ENCODE measurements at places on chromosomes 13 and 19. TPM values are rescaled to one million over a fixed set of nuclear protein-coding genes. Genes with fewer than 3 reads are reported as not detected.

MEF2B gene
- total RNA-seq, result 1.7 TPM

USHBP1 gene
- total RNA-seq, result not detected

GRCh38 chr19:29662604-29663404 is 2.5 kb upstream of the PLEKHF1 start:
- DNase-seq, result no peak
- no peak overlapping the region for H3K27ac ChIP-seq
- H3K36me3 ChIP-seq, result no peaks in the 10 kb centered on the region
- no peak overlapping the region for H3K4me3 ChIP-seq

DNA sequence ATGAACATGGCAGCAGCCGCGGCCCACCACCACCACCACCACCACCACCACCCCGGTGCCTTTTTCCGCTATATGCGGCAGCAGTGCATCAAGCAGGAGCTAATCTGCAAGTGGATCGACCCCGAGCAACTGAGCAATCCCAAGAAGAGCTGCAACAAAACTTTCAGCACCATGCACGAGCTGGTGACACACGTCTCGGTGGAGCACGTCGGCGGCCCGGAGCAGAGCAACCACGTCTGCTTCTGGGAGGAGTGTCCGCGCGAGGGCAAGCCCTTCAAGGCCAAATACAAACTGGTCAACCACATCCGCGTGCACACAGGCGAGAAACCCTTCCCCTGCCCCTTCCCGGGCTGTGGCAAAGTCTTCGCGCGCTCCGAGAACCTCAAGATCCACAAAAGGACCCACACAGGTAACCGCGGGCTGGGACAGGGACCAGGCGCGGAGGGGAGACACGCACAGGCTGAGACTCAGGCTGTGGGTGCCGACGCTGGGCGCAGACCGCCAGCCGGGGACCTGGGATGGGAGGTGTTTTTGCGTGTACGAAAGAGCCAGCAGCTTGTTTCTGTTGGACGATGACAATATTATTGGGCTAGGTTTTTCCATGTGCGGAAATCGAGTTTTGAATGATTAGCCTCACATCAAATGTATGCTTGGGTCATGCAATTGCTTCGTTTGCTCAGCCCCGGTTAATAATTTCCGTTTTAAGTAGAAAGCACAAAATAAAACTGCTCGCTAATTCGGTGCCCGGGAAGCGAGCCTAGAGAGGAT is 1.3 kb downstream of the ZIC2 start:
- peaks cover 18% of the 10 kb centered on the region for H3K4me1 ChIP-seq
- H3K4me3 ChIP-seq, result peak overlapping the region; percentile 93
- H3K27me3 ChIP-seq, result peaks cover 45% of the 10 kb centered on the region
- peak overlapping the region; percentile 75 for H3K27ac ChIP-seq
- no peaks in the 10 kb centered on the region for H3K36me3 ChIP-seq

DNA sequence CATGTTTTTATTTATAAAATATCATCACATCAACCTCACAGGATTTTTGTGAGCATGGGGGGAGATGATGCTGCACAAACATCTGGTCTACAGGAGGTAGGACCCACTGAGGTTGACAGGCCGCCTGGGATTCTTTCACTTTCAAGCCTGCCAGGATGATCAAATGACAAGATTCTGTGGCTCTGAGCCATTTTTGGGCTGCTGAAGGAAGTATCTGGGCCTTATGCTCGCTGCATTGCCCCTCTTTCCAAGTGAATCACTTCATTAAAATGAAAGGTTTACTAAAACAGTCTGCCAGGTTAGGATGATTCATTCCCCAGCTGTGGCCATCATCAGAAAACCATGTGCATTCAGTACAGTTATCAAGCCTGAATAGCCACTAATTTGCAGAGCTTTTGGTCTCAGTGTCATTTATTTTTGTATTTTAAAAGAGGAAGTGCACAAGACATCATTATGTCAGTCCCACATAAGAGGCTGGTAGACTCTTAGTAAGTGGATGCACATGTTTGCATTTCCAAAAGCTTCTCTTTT is 34.4 kb downstream of the STARD13 start:
- H3K27ac ChIP-seq, result no peak overlapping the region
- peaks cover 1% of the 10 kb centered on the region for H3K4me1 ChIP-seq
- peaks cover 4% of the 10 kb centered on the region for H3K36me3 ChIP-seq

All from glutamatergic neuron (in vitro differentiated cells).